ENCODE measurements at places on chromosomes 5 and 9.

- no peak for DNase-seq
Measured at GRCh38 chr9:133125941-133126696, 5.1 kb upstream of the RALGDS start.

DNA sequence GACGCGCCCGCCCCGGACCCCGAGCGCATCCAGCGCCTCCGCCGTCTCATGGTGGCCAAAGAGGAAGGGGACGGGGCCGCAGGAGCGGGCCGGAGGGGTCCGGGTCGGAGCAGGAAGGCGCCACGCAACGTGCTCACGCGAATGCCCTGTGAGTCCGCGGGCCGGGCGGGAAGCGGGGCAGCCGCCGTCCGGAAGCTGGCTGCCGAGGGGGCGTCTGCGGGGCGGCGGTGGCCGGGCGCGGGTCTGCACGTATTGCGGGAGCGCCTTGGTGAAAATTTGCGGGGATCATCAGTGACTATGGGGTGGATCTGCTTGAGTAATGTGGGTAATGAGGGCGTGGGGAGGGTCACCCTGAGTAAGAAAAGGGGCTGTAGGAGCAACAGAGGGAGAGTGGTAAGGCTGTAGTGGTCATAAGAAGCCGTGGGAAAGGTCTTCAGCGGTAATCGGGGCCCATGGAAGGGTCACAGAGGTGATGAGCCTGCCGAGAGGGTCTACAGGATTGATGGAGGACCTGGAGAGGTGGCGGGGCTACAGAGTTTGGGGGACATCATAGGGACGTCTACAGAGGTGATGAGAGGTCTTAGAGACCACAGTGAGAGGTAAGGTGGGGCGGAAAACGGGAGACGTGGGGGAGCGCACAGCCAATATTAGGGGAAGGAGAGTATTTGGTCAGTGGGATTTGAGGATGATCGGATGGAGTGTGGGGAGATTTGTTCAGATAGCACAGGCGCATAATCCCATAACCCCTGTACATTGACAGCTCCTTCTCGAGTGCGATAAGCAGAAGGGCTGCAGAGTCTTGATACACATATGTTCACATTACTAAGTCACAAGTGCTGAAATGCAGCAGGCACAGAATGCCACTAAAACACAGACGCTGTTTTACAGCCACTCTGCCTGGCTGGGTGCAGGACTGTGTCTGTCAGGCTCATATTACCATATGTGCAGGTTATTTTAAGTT lies 819 bp downstream of the LSM11 start:
- DNase-seq = no peak

DNA sequence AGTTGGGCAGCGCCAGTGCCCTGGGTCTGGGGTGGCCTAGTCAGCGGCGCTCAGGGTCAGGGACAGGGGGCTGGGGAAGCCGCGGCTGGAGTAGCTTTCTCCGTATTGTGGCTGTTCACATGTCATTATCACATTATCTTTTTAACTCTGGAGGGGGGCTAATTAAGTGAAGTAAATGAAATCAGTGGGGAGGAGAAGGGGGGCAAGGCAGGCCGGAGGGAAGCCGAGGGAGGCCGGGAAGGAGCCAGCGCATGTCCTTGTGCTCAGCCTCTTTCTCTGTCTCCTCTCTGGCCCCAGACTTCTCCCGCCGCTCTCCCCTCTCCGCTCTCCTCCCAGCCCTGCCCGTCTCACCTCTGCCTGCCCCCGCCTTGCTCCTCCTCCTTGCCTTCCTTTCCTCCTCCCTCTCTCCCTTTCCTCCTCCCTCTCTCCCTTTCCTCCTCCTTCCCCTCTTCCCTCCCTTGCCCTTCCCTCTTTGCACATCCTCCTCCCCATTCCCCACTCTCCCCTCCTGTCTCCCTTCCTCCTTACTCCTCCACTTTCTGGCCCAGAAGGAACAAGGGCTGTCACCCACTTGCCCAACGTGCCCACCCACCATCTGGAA lies 38.7 kb downstream of the ASS1 start:
- no peak for DNase-seq

DNA sequence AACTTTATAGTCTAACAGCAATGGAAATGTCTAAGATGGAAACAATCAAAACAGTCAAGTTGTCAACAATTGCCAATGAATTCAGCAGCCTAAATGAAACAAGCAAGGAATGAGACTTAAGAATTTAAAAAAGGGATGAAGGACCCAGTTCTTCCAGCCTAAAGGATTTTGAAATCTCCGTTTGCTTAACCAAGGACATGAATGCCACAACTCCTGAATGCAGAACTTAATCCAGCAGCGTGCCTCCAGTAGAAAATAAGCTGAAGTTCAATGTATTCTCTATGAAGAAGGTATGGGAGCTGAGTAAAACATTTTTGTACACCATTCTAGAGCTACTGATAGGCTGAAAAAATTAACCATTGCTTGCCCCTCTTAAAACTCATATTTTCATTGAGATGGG lies 411.3 kb downstream of the ARHGEF28 start:
- no peak for DNase-seq

DNA sequence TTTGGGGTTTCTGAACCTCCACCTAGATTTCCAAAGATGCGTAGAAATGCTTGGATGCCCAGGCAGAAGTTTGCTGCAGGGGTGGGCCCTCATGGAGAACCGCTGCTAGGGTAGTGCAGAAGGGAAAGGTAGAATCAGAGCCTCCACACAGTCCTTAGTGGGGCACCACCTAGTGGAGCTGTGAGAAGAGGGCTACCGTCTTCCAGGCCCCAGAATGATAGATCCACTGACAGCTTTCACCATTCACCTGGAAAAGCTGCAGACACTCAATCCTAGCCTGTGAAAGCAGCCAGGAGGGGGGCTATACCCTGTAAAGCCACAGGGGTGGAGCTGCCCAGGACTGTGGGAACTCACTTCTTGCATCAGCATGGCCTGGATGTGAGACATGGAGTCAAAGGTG lies 13.3 kb upstream of the HSDL2 start:
- no peak for DNase-seq

DNA sequence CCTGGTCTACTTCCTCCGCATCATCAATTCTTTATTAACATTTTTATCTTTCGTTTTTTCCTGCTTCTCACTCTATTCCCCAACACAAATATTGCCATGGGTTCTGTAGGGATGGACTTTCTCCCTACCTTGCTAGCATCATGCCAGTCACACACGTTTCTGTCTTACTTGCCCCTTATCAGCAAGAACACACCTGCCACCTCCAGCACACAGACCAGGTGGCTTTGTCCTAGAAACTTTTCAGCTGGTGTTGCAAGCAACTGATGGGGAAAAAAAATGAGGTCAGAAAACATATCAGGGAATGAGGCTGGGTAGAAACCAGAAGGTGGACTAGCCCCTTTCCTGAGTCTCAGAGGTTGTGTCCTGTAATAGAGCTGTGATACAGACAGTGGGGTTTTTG lies 5.8 kb downstream of the SH3RF2 start:
- DNase-seq = no peak

- no peak for DNase-seq
Measured at GRCh38 chr5:144427866-144428265, 257.2 kb downstream of the KCTD16 start.

- no peak for DNase-seq
Measured at GRCh38 chr9:120933310-120934055, 6.9 kb upstream of the TRAF1 start.

DNA sequence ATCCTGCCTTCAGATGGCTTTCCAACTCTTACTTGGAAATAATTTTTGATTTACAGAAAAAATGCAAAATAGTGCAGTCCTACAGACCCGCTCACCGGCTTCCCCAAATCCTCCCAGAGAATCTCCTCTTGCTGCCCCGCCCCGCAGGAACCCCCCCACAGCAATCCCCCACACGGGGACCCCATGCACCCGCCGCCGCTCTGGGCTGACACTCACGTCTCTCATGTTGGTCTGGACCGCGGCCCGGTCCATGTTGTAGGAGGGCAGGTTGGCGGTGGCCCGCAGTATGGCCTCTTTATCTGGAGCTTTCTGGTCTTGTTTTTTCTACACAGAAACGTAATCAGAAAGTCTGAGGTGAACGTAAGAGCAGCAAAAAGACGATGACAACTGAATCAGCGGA lies 13.6 kb downstream of the UBAC1 start:
- no peak for DNase-seq

- DNase-seq = no peak
Measured at GRCh38 chr9:129712634-129713401, 40.0 kb downstream of the PTGES start.

Measured in T-cell (primary cell).